ENCODE measurements at places on chromosomes 11 and 22.

GRCh38 chr11:94521684-94522083 is 9.4 kb downstream of the C11orf97 start:
- no peak overlapping the region for H3K4me3 ChIP-seq
- peaks cover 27% of the 10 kb centered on the region for H3K27me3 ChIP-seq
- H3K27ac ChIP-seq, result no peak overlapping the region
- no peak for DNase-seq

GRCh38 chr11:44403587-44404273 is 93.8 kb upstream of the ALX4 start:
- peaks cover 58% of the 10 kb centered on the region for H3K27me3 ChIP-seq
- H3K4me1 ChIP-seq, result no peaks in the 10 kb centered on the region
- no peaks in the 10 kb centered on the region for H3K36me3 ChIP-seq
- no peak for DNase-seq

GRCh38 chr11:65112546-65113360 is 1.1 kb downstream of the TM7SF2 start:
- H3K4me3 ChIP-seq, result peak overlapping the region; percentile 95
- peaks cover 37% of the 10 kb centered on the region for H3K4me1 ChIP-seq
- DNase-seq, result peak; percentile 62
- H3K27me3 ChIP-seq, result no peaks in the 10 kb centered on the region
- H3K36me3 ChIP-seq, result peaks cover 32% of the 10 kb centered on the region
- H3K27ac ChIP-seq, result peak overlapping the region; percentile 98

DNA sequence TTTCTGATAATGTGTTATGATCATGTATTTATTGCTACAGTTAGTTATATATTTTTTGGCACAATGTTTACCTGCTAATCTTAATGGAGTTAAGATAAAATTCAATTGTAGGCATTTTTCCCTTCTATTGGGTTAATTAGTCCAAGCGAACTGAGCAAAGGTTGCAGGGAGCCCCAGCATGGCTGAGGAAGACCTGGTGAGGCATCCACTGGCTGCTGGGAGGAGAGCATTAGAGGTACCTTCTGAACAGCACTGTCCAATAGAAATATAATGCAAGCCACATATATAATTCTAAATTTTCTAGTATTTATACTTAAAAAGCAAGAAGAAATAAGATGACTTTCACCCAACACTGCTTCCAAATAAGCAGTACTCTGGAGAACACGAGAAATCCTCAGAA is 689 bp upstream of the TMEM126A start:
- peaks cover 12% of the 10 kb centered on the region for H3K36me3 ChIP-seq
- peaks cover 33% of the 10 kb centered on the region for H3K4me1 ChIP-seq
- DNase-seq, result no peak
- H3K4me3 ChIP-seq, result peak overlapping the region; percentile 90

DNA sequence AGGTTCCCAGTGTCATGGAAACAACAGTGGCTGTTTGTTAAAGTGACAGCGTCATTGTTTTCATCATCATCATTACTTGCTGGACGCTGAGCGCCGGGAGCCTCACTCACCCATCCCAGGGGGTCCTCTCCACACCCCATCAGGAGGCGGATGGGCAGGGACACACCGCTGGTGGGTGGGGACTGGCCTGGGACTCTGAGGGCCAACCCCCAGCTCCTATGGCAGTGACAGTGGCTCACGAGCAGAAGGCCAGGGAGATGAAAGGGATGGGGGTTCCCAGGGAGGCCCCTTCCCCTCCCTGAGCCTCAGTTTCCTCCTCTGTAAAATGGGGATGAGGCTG is 76.6 kb upstream of the PRR5 start:
- H3K36me3 ChIP-seq, result peaks cover 1% of the 10 kb centered on the region
- no peak for DNase-seq
- no peak overlapping the region for H3K27ac ChIP-seq
- peaks cover 11% of the 10 kb centered on the region for H3K4me1 ChIP-seq
- no peak overlapping the region for H3K4me3 ChIP-seq

GRCh38 chr11:87076874-87077429 is 39.2 kb downstream of the TMEM135 start:
- H3K36me3 ChIP-seq, result peaks cover 14% of the 10 kb centered on the region
- H3K27me3 ChIP-seq, result no peaks in the 10 kb centered on the region
- no peak for DNase-seq
- no peak overlapping the region for H3K4me3 ChIP-seq
- H3K27ac ChIP-seq, result no peak overlapping the region

DNA sequence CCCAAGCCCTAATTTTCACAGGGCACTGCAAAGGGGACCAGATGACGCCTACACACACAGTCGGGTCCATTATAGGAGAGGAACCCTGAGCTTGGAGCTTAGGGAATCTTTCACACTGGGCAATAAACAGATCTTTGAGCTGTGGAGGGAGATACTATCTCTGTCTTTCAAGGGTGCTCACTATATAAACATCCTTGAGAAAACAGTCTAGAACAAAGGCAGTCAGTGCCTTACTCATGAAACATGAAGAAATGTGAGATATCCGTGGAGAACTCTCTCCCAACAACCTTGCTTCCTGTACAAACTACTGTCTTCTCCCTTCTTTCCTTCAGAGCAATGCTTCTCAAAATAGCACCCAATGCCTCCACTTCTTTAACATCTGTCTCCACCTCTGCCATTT is 109.0 kb upstream of the APOA1 start:
- no peaks in the 10 kb centered on the region for H3K27me3 ChIP-seq
- peak overlapping the region; percentile 69 for H3K27ac ChIP-seq
- H3K4me1 ChIP-seq, result peaks cover 46% of the 10 kb centered on the region
- H3K4me3 ChIP-seq, result no peak overlapping the region
- peaks cover 31% of the 10 kb centered on the region for H3K36me3 ChIP-seq

GRCh38 chr11:122703541-122704272 is 48.2 kb downstream of the UBASH3B start:
- no peak for DNase-seq
- H3K4me1 ChIP-seq, result peaks cover 41% of the 10 kb centered on the region
- H3K4me3 ChIP-seq, result no peak overlapping the region

All from central memory CD8-positive, alpha-beta T cell (primary cell).